ENCODE measurements at places on chromosomes 7 and 10.

- no peak for DNase-seq
Measured at GRCh38 chr10:79070606-79071395, 2.0 kb downstream of the ZMIZ1 start.

- DNase-seq, result no peak
Measured at GRCh38 chr7:47444376-47445098, 137.4 kb downstream of the TNS3 start.

GRCh38 chr10:124558339-124559321, 97.0 kb downstream of the LHPP start:
- no peak for DNase-seq

GRCh38 chr7:1536743-1537534, 6.4 kb downstream of the MAFK start:
- no peak for DNase-seq

- no peak for DNase-seq
Measured at GRCh38 chr10:125091891-125092290, 68.5 kb downstream of the CTBP2 start.

- DNase-seq, result no peak
Measured at GRCh38 chr10:131816941-131817700, 83.7 kb upstream of the PPP2R2D start.

- no peak for DNase-seq
Measured at GRCh38 chr10:23291551-23292334, 52.9 kb downstream of the C10orf67 start.

- DNase-seq, result no peak
Measured at GRCh38 chr7:137890449-137890921, 43.7 kb upstream of the DGKI start.

DNA sequence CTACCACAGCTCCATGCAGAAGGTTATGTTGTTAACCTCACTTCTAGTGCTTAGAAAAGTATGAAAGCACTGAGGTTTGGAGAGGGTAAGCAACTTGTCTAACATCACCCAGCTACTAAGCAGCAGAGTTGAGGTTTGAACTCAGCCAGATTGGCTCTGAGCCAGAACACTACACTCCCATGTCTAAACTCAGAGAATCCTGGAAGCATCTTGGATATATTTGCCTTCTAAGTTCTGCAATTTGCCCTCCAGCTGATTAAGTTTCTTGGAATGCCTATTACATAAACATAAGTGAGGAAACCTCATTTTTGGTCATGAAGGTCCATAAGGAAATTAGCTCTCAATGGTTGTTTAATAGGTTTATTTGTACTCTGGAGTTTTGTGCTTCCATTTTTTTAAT, 78.1 kb upstream of the PHYHIPL start:
- no peak for DNase-seq

DNA sequence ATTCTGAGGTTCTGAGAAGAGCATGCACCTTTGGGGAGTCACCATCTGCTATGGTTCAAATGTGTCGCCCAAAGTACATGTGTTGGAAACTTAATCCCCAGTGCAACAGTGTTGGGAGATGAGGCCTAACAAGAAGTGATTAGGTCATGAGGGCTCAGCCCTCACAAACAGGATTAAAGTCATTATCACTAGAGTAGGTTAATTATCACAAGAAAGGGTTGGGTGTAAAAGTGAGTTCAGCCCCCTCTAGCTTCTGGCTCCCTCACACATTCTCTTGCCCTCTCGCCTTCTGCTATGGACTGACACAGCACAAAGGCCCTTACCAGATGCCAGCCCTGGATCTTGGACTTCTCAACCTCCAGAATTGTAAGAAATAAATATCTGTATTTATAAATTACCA, 100.3 kb upstream of the C10orf90 start:
- no peak for DNase-seq

GRCh38 chr7:115191526-115191925, 269.6 kb downstream of the MDFIC start:
- no peak for DNase-seq

- DNase-seq, result no peak
Measured at GRCh38 chr7:13257661-13258060, 570.2 kb downstream of the ARL4A start.

DNA sequence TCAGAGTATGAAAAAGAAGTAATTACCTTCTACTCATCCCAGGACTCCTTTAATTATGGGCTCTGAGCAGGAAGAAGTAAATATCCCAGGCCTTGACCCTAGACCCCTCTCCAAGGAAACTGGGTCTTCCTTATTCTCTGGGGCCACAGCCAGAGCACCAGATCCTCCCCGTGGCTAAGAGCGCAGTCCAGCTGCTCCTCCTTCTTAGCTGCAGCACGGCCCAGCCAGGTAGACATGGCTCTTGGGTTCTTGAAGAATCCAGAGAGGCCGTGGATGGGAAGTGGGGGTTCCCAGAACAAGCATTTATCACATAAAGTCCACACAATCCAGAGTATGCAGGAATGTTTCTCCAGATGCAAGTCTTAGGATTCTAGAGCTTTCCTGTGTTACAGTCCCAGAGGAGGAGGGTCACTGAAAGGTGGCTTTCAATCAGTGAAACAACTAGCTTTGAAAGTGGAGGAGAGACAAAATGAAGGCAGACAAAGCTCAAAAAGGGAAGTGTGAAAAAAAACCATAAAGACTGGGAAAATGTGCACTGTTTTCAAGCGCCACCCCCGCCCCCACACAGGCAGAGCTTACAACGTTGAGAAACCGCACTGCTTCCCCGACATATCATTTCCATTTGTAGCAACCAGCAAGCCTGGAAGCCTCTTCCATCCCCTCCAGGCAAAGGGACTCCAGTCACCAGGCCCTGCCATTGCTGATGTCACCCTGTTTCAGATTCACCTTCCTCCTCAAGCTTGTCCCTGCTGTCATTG, 396.5 kb upstream of the MKI67 start:
- no peak for DNase-seq

DNA sequence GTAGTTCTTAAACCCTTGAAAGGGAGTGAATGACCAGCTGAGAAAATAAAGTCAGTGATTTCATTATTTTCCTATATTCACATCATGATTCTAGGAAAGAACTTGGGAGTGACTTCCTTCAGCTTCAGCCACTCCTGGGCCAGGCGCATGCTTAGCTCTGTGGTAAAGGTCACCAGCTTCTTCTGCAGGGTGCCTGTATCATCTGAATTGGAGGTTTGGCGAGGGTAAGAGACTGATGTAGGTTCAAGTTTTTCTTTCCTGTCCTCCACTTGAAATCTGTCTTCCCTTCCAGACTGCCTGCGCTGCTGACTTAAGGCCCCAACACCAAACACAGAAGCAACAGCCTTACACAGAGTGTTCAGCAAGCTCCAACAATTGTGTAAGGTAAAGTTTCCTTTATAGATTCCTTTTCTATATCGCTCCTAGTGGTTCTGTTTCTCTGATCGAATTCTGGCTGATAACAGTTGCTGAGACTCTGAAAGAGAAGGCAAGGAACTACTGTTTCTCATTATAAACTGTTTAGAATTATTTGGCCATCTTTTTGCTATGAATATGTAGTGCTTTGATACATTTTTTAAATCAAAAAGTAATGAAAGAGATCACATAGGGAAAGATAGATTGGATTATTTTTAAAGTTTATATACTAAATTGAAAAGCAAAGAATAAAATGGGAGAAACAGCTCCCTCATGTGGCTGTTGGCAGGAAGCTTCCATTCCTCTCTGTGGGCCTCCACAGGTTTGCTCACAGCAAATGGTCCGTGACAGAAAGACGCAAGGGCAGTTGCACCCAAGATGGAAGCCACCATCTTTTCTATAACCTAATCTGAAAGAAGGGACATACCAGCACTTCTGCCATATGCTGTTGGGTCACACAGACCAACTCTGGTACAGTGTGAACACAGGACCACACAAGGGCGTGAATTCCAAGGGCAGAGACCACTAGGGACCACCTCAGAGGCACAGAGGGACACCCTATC, 14.0 kb downstream of the GATAD1 start:
- no peak for DNase-seq

DNA sequence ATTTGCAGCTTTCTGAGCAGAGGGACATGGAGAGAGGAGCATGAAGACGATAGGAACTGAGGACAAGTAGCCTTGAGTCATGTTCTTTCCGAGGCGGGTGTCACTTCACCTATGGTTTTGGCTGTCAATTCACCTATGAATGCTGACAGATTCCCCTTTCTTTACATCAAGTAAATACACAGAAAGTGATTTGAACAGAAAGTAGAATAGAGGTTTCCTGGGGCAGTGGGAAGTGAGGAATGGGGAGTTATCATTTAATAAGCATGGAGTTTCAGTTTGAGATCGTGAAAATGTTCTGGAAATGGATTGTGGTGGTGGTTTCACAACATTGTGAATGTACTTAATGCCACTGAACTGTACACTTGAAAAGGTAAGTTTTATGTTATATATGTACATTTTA, 138.4 kb upstream of the MDFIC start:
- DNase-seq, result no peak

DNA sequence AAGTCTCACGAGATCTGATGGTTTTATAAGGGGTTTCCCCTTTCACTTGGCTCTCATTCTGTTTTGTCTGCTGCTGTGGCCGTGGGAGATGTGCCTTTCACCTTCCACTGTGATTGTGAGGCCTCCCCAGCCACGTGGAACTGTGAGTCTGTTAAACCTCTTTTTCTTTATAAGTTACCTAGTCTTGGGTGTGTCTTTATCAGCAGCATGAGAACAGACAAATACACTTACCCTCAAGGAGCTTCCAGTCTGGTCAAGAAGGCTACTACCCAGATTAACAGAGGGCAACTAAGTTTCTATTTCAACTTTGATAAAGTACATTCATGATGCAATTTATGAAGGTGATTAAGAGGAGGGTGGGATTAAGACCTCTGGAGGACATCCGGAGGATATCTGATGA, 13.1 kb downstream of the SMKR1 start:
- DNase-seq, result no peak

DNA sequence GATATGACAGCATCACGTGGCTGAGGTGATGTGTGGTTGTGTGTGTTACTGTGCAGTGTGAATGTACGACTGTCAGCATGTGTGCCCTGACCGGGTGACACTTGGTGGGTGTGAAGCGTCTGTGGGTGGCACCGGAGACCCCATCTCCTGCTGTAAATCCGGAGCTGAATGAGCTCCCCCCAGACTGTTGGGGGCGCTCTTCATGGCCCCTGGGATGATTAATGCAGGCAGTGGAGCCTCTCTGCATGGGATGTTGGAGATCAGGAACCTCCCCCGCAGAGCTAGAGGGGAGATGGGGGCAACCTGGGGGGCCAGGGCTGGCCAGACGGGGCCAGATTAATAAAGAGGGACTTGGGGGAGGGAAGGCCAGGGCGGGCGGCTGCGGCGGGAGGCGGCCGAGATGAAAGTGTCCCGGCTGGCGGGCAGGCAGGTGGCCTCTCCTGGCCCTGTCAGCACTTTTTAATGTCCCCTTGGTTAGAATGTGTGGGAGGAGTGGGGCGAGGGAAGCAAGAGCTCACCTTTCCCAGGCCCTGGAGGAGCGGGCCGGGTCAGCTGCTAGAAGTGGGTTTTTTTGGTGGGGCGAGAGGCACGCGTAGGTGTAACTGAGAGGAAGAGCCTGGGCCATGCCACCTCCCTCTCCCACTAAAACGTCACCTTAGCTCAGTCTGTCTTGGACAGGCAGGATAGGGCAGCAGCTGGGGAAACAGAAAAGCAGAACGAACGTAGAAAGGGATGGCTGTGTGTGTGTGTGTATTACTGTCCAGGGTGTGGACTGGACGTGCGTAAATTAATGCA, 34.1 kb downstream of the HIF1AN start:
- no peak for DNase-seq

GRCh38 chr10:23013581-23014335, 81.6 kb upstream of the MSRB2 start:
- no peak for DNase-seq

- DNase-seq, result no peak
Measured at GRCh38 chr10:119351189-119351588, 143.8 kb downstream of the GRK5 start.

DNA sequence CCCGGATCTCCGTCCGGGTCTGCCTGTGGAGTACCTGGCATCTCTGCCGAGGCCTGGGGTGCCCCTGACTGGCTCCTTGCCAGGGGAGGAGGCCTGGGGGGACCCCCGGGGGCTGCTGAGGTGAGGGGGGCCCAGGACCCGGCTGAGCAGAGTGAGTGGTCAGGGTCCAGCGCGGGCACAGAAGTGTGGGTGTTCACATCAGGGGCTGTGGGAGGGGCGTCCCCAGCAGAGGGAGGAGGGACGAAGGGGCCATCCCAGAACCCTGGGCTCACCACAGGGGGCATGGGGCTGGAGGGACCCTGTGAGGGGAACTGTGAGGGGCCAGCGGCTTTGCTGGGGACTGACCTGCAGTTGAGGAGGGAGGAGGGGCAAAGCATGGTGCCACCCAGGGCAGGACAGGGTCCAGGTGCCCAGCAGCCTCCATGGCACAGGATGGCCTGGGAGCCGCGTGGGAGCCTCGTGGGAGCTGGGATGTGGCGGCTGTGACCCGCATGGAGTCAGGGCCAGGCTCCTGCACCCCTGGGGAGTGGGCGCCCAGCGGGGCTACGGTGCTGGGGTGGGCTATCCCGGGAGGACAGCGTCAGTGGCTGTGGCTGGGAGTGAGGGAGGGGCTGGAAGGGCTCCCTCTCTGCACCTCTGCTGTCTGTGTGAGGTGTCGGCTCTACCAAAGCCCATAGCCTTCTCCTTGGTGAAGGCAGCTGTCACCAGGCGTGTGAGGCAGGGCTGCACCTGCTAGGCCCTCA, 91.2 kb downstream of the DNAJB6 start:
- no peak for DNase-seq

DNA sequence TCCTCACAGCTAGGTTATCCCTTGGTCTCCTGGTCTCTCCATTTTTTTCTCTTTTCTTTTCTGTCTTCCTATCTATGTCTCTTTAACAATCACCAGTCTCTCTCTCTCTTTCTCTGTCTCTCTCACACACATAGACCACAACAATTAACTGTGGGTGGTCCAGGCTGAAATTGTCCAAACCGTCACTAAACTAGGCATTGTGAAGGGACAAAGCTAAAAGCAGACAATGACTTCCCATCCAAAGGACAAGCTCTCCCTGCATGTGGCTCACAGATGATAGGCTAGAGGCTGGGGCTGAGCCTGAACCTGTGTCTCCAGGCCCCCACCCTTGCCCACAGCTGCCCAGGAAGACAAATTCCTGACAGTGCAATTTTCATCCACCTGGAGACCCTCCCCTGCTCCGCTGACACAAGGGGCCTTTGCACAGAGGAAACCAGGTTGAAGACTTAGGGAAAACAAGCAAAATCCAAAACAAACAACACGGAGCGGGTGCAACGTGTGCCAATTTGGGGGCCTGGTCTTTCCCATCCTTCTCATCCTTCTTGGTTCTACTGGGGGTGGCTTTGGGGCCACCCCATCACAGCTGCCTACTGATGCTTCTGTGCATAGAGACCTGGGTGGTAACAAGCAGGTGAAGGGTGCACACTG, 755.4 kb downstream of the GRID1 start:
- DNase-seq, result no peak

GRCh38 chr7:5270788-5271187, 12.0 kb upstream of the SLC29A4 start:
- no peak for DNase-seq

DNA sequence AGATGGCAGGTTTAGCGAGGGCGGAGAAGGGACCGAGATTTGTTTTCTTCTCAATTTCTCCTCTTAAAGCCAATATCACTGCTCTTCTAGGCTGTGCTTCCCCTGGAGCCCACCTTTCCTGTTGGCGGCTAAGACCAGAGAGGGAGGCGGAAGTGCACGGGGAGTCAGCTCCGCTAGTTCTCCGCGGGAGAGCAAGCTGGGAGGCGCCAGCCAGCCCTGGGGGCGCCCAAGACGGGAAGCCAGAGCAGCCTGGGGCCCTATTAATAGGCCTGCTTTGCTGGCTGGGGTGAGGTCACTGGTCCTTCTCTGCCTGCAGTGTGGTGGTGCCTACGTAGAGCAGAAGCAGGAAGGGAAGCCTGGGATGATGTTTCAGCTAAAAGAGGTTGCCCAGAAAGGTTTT, 61.6 kb downstream of the LSM5 start:
- no peak for DNase-seq

- DNase-seq, result no peak
Measured at GRCh38 chr10:103277713-103278536, 987 bp downstream of the INA start.

Data from stimulated activated CD8-positive, alpha-beta memory T cell treated with anti-CD3 and anti-CD28 coated beads, Interleukin-12 subunit alpha, Interleukin-12 subunit beta, amount 100 ng/mL, for 1 hour (primary cell).